ENCODE measurements at places on chromosomes 4 and X.

DNA sequence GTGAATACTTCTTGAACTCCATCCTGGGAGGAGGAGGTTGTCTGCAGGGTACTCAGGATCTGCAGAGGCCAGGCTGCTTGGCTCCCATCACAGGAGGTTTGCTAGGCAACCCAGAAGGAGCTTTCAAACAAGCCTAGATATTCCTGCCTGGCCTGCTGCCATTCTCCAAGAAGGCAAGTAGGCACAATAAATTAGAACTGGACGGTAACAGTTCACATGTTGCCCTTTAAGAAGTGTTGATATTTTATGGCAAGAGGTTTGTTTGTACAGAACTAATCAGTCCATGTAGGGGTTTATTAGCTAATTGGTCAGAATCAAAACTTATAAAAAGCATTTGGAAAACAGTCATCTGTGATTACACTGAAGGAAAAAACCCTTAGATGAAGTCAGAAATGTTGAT lies 39.3 kb downstream of the SYNPO2 start:
- no peak for DNase-seq

- no peak for DNase-seq
Measured at GRCh38 chrX:34140816-34141215, 8.7 kb upstream of the FAM47A start.

DNA sequence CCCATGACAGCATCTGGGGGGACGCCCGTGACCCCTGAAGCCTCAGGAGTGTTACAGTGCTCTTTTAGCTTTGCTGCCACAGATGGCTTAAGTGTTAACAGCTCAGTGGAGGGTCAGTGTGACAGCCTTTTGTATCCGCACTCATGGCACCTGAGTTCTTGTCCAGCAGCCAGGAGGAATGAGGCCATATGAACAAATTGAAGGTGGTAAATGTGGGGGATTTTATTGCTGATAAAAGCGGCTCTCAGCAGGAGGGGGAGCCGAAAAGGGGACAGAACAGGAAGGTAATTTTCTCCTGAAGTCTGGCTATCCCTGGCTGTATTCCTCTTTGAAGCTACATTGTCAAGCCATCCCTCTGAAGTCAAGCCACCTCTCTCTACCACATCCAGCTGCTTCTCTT lies 441.0 kb downstream of the RAPGEF2 start:
- no peak for DNase-seq

DNA sequence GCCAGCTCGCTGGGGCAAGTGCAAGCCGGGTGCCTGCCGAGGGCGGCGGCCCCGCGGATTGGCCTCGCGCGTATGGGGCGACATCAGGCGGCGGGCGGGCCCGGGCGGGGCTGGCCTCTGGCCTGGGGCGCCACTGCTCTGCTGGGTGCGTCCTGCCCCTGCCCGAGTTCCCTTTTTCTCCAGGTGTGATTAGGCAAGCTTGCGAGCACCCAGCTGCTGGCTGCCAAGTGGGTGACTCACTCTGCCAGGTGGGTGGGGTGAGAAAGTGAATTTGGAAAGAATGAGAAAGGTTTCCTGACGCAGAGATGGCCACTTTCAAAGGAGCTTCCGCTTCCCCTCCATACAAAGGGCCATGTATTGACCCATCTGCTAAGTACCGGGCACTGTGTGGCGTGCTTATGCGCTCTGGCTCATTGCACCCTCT lies 32.5 kb downstream of the FGFBP1 start:
- DNase-seq = peak; percentile 89

DNA sequence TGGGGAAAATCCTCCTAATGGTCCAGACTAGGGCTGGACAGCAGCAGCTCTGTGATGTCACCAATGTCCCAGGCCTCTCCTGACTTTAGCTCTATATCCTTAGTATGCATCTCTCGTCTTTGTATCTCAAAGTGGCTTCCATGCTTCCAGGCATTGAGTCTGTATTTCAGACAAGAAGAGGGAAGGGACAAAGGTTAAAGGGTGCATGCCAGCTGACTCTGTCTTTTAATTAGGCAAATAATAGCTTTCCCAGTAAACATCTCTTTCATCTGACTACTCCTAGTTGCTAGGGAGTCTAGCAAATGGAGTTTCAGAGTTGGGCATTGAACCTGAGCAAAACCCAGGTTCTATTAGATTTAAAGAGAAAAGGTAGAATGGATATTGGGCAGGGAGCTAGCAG lies 5.4 kb downstream of the FAM47E start:
- DNase-seq = no peak

DNA sequence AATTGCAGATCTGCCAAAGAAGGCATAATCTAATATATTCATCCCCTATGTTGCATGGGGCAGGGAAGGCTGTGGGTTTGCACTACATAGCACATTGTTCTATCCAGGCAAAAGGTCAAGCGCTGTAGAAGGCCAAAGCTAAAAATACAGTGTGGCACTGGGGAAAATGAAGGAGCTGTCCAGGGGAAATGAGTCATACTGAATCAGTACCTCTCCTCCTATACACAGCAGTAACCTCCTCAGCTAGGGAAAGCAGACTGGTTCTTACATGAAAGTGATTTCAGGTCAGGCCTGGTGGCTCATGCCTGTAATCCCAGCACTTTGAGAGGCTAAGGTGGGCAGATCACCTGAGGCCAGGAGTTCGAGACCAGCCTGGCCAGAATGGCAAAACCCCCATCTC lies 31.0 kb upstream of the SLC25A4 start:
- DNase-seq = peak; percentile 97

DNA sequence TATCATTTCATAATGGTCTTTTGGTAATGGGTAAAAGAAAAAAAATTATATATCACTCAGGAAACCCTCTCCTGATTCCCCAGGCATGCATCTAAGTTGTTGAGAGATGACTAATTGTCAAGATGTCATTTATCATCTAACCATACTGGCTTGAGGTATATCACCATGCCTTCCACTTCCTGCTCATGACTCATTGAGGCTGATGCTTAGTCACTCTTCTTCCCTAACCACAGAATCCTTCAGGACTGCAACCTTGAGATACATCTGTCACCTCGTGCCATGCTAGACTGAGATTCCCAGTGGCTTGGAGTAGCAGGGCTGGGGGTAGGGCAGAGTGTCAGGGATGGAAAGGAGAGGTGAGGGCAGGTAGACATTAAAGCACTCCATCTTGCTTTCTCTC lies 782.5 kb upstream of the INTU start:
- peak; percentile 99 for DNase-seq

- peak; percentile 25 for DNase-seq
Measured at GRCh38 chr4:2042204-2042946, 16.8 kb upstream of the NAT8L start.

- DNase-seq = no peak
Measured at GRCh38 chr4:11069581-11070211, 359.0 kb downstream of the HS3ST1 start.

- DNase-seq = peak; percentile 14
Measured at GRCh38 chrX:30653415-30654131, at the start of gene GK. Gene GK, plus strand, starts transcription at chrX:30653423. Its CDS starts 115 bp downstream, at chrX:30653538.

DNA sequence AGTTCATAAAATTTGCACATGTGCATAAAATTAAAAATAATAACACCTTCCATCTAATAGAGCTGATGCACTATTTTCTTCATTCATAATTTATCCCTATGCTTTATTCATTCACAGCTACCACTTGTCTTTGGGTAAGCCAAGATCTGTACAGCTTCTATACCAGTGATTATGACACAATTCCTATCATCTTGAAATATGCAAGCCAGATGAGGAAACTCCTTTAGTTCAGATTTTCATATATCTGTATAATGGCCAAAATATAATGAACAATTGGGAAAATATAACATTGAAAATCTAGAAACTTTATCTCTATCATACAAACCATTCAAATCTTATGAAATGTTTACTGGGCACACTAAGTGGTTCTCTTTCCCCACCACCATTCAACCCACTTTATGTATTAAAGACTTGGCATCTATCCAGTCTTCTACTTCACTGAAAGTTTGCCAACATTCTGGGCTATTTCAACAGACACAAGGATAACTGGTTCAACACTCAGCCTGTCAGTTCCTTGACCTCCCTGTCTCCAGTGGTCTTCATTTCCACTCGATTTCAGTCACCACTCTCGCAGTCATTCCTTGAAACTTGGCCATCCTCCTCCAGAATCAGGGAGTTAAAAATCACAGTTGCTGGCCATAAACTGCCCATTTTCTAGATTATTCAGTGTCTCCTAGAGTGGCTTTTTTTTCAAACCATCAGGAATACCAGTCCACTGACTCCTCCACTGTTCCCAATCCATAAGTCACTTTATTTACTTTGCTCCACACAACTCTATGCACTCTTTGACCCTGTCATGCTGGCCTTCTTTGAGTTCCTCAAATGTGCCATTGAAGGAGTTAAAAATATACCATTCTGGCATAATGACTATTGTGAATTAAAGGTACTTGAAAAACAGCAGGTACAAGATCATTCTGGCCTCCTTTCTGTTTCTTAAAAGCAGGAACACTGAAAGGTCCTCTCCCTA lies 85.5 kb downstream of the CAMK2D start:
- no peak for DNase-seq
